Fibroblast of lung (primary cell): ENCODE measurements at places on chromosomes 2 and 18. TPM values are rescaled to one million over a fixed set of nuclear protein-coding genes. Genes with fewer than 3 reads are reported as not detected.

Gene UNC50
- total RNA-seq, result 54.2 and 64.1 TPM in 2 replicates

Gene CLIP4
- 123 and 127 TPM in 2 replicates for total RNA-seq

Gene OXER1
- 0.17 and 0.26 TPM in 2 replicates for total RNA-seq

Gene TCF7L1
- total RNA-seq, result 0.51 and 0.83 TPM in 2 replicates
